Head of caudate nucleus (tissue), 42 donors: ENCODE measurements at places on chromosomes 1 and 21.

DNA sequence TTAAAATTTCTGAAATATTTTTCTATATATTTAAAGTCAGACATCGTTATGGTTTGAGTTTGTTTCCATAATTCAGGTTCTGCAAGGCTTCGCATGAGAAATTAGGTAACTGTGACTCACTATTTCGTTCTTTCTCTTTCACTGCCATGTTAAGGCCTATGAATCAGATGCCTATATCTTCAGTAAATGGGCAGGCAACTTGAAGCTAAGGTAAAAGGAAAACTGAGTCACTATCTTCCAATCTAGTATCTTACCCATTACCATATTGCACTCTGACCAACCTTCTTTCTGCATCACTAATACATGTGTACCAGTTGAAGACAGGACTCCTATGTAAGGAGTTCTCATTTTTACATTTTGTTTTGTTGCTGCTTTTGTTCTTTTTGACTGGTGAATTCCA, 37.8 kb downstream of the PYHIN1 start:
- DNase-seq, result no peak

- DNase-seq, result no peak
Observed at GRCh38 chr1:106173101-106173500, 883.4 kb upstream of the PRMT6 start.

DNA sequence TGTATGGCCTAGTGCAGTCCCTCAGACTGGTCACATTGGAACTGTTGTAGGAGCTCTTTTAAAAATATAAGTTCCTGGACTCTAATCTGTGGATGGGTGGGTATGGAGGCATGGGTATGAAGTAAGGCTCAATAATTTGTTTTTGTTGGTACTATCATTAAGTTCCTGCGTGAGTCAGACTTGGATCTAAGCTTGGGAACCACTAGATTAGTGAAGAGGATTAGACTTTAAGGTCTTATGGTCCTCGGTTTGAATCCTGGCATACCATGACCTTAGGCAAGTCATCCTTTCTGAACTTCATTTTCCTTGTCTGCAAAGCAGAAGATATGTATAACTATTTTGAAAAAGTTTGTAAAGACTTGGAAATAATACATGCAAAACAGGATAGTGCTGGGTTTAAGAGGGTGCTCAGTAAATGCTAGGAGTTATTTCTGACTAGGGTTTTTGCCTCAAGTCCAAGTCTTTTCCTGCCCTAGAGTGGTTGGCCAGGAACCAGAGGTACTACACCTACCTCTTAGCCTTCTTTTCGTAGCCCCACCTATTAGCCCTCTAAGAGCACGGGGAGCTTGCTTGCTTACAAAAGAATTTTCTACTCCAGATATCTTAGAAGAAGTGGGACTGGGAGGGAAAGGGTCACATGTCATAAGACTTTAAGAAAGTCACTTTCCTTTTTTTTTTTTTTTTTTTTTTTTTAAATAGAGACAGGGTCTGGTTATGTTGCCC, 38.6 kb upstream of the METTL18 start:
- no peak for DNase-seq

GRCh38 chr21:19640964-19641363, 1237.4 kb upstream of the TMPRSS15 start:
- no peak for DNase-seq

DNA sequence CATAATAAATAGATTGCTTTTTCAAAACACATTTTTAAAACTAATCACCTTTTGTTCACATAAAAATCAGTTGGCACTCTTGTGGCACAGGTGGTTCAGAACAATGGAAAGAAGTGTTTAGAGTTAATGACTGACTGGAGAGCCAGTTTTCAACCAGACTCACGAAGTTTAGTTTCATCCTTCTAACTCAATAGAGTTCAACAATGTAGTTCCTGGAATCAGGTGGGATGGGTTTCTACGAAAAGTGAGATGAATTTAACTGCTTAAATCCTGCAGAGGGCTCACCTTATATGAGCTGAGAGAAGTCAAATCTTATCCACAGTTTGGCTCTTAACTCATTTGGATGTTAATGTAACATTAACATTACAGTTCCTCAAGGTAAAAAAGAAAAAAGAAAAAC, 116.5 kb downstream of the SMYD2 start:
- DNase-seq, result no peak

DNA sequence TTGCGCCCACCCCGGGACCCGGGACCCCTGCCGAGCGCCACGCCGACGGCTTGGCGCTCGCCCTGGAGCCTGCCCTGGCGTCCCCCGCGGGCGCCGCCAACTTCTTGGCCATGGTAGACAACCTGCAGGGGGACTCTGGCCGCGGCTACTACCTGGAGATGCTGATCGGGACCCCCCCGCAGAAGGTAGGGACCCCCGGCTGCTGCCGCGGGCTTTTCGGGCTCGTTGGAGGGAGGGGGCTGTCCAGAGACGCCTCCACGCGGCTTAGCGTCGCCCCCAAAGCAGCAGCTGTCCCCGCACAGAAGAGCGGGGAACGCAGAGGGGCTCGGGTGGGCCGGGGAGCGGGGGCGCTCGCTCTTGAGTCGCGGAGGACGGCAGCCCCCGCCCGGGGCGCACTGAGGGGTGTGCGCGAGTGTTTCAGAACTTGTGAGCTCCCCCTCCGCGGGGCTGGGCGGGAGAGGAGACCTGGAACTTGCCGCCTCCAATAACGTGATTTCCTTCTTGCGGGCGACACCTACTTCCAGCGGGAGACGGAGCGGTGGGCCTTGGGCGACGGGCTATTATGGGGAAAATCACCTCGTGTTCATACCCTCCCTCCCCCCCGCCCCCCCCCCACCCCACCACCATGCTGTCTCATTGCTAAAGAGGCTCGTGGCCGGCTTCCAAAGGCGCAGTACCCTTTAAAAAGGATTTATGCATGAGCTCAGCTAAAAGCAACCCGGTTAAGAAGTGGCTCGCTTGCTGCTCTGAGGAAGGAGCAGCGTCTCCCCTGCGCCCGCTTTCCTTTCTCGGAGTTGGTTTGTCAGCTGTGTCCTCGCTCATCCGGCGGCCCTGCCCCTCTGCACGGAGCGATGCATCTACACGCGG, 664 bp downstream of the BACE2 start:
- peak; percentile 48 for DNase-seq

DNA sequence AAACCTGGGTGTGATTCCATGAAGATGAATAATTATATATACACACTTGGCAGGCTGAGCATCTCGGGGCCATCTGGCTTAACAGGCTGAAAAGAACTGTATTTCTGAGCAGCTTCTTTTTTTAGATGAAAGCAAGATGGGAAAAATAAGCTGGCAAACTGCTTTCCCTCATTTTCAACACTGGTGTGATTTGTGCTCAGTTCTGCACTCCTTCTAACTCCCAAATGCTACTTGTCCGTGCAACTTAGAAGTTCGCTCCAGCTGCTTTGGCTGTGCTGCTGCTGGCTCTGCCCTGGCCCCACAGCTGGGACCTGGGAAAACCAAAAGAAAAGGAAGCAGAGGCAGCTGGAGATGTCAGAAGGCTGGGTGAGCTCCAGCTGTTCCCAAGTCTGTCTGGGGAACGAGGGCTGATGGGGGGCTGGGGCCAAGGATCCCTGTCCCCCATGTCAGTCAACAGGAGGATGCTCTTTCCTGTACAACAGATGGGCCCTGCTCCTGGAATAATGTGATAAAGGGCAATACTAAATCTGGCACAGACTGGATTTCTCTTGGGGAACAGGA, 44.9 kb downstream of the PAFAH2 start:
- DNase-seq, result no peak

- no peak for DNase-seq
Observed at GRCh38 chr1:154431586-154432373, 26.6 kb downstream of the IL6R start.

- no peak for DNase-seq
Observed at GRCh38 chr1:205187420-205187819, 24.1 kb downstream of the DSTYK start.

- no peak for DNase-seq
Observed at GRCh38 chr21:31629972-31630711, 29.4 kb upstream of the SOD1 start.

GRCh38 chr1:223038288-223039006, 104.6 kb downstream of the TLR5 start:
- DNase-seq, result no peak

- no peak for DNase-seq
Observed at GRCh38 chr1:40817791-40818263, 34.2 kb downstream of the KCNQ4 start.

GRCh38 chr1:60765204-60765603, 317.2 kb upstream of the NFIA start:
- peak; percentile 38 for DNase-seq

DNA sequence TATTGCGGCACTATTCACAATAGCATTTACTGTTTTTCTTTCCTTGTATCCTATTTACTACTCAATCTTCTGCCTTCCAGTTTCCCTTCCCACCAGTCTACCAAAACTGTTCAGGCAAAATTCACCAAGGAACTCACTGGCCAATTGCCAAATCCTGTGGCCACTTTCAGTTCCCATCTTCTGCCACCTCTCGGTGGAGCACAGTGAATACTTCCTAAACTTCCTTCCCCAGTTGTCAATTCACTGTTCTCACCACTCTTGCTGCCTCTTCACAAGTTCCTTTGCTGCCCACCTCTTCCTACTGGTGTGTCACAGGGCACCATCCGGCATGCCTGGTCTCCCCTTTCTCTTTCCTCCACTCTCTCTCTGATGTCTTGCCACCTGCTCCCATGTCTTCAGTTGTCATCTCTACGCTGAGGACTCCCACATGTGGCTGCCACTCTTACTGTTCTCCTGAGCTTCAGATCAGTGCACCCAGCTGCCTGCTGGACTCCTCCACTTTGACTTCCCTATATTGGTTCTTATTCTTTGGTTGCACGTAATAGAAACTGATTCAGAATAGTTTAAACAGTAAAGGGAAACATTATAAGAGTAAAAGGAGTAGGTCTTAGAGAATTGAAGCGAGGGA, 114.4 kb downstream of the PIK3R3 start:
- no peak for DNase-seq

DNA sequence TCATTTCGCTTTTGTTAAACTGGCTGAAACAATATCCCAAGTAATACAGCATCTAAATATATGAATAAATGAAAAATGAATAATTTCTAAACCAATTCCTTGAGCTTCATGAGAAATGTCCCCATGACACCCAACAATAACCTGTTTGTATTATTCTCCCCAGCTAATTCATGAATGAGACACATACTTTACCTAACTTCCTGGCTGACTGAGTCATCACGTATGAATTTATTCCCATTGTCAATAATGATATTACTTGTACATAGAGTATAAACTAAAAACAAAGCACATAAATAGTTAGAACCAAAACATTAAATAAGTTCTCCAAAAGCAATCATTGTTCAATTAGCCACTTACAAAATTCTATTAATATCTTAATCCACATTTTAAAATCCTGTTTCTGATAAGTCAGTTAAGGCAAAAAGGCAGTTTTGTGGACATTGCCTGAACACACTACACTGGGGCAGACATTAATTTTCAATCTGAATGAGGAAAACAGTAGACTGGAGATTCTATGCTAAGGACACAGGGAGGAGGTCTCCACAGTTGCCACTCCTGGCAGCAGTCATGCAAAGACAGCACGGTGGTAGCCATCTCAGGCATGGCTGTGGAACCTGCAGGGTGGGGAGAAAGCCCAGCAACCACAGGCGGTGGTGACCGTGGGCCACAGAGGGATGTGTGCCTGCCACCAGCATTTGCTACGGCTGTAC, 48.2 kb downstream of the SLC9C2 start:
- DNase-seq, result no peak

- DNase-seq, result no peak
Observed at GRCh38 chr1:184959626-184960025, 14.7 kb downstream of the NIBAN1 start.

DNA sequence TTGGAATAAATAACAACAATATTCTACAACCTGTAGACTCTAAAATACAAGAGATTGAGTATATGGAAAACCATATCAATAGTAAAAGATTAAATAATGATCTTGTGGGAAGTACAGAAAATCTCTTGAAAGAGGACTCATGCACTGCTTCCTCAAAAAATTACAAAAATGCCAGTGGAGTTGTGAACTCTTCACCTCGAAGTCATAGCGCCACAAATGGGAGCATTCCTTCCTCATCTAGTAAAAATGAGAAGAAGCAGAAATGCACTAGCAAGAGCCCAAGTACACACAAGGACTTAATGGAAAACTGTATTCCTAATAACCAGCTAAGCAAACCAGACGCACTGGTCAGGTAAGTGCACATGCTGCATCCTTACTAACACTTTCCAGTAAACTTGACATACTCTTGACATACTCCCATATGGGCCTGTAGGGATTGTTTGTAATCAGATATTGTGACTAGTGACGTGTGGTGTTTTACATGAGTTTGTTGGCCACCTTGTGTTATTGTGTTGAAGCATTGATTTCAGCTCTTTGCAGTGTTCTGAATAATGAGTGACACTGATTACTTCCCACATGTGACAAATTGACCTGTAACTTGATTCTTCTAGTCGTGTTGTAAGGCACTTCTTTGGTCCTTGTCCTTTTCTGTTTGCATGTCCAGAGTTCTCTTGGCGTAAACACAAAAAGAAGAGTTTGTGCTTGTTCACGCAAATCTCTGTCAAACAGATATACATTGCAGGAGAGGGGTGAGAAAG, 28.0 kb downstream of the MACO1 start:
- no peak for DNase-seq

GRCh38 chr21:41698071-41698470, 68.8 kb downstream of the RIPK4 start:
- DNase-seq, result no peak

DNA sequence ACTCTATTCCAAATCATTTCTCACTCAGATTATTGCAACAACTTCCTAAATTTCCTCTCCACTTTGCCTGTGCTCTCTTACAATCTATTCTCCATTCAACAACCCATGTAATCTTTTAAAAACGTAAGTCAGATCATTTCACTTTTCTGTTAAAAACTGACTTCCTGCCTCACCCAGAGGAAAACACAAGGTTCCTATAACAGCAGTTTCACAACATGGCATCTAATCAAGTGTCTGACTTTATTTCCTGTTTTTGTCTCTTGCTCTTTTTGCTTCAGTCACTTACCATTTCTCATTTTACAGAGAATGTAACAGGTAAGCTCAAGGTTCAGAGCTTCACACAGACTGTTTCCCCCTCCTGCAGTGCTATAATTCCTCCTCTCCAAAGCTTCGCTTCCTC, 560.7 kb downstream of the LRRIQ3 start:
- DNase-seq, result no peak

DNA sequence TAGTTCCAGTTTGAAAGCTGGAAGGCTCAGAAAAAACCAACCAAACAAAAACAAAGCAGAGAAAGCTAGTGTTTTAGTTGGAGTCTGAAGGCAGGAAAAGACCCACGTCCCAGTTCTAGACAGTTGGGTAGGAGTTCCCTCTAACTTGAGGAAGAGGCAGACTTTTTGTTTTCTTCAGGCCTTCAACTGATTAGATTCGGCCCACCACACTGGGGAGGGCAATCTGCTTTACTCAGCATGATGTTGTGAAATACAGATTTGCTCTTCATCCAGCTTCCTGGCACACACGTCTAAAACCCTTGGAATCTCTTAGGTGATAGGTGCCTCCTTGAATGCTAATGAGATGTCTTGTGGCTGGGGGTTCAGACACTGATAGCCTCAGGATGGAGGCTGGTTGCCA, 49.1 kb upstream of the CSF3R start:
- DNase-seq, result no peak

DNA sequence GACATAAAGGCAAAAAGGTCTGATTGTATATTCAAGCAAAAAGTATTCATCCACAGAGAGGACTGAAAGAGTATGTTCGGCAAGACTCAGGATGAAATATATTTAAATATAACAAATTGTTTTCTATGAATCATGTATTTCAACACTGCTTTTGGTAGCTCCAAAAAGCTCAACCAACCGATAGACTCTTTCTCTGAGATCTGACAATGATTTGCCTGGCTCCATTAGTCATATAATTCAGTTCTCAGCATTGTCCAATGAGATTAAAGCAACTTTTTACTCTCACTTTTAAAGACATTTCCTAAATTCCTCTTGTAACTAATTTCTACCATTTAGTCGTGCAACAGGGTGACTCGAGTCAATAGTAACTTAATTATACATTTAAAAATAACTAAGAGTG, 319.1 kb upstream of the GREM2 start:
- no peak for DNase-seq
